ENCODE measurements at places on chromosomes 3 and 15.

DNA sequence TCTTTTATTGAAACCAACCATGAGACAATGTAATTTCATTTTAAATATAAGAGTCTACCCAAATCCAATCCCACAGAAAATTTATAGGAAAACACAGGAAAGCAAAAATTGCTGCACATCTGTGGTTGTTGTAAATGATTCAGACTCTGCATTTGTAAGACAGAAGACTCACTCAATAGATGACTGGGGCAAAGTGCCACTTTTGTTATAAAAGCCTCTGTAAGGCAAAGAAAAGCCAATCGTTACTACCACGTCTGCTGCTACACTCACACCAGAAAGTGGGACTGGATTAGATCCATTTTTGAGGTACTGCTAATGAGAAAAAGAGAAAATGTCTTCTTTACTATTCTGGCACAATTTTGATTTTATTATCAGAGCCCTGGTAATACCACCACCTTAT is 74.9 kb downstream of the SEMA6D start:
- DNase-seq, result no peak

- DNase-seq, result no peak
Observed at GRCh38 chr3:187802928-187803259, 57.6 kb upstream of the BCL6 start.

DNA sequence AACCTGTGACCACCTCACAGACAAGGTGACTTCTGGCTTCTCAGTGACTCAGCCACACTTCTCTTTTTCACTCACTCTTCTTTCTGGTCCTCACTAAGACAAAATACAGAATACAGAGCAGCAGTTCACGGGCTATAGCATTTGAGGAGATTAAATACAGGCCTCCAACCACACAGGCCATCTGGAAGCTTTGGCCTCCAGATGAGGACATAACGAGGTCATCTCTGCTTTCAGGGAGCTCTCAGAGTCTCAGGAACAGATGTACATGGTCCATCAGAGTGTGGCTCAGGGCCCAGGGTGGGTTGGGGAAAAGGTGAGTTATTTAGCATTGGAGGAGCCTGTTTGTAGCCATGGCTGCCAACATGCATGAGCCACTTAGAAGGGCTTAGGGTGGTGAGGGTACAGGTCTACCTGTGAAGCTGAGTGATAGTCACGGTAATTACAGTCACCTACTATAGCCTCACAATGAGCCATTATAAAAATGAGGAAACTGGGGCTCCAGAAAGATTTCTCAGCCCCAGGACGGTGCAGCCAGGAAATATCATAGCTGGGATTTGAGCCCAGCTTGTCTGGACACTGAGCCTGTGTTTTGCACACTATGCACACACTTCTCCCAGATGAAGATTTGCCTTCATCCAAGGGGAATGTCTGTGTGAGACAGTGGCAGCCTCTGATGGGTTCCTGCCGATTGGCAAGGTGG is 159.8 kb upstream of the CTDSPL start:
- DNase-seq, result no peak

- DNase-seq, result no peak
Observed at GRCh38 chr15:46646490-46646889, 1011.7 kb downstream of the SQOR start.

DNA sequence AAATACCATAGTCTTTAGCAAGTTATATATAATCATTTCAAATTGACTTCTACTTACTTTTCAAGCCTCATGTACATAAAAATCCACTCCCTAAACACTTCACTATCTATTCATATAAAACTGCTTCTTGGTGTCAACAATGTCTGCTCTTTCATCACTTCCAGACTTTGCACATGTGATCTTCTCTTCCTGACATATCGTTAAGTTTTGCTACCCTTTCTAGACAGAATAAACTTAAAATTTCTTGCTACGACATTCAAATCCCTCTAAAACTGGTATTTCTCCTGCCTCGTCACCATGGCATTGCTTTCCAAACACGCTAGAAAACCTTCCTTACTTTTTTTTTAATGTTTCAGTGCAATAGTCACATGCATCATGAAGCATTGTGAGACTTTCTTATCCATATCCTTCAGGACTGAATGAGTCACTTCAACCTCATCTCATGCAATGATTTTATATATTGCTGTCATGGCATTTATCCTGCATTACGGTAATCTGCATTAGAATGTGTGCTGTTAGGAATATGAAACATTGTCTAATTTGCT is 122.8 kb downstream of the GMNC start:
- no peak for DNase-seq

GRCh38 chr3:48990636-48991469 is 812 bp downstream of the P4HTM start:
- no peak for DNase-seq

DNA sequence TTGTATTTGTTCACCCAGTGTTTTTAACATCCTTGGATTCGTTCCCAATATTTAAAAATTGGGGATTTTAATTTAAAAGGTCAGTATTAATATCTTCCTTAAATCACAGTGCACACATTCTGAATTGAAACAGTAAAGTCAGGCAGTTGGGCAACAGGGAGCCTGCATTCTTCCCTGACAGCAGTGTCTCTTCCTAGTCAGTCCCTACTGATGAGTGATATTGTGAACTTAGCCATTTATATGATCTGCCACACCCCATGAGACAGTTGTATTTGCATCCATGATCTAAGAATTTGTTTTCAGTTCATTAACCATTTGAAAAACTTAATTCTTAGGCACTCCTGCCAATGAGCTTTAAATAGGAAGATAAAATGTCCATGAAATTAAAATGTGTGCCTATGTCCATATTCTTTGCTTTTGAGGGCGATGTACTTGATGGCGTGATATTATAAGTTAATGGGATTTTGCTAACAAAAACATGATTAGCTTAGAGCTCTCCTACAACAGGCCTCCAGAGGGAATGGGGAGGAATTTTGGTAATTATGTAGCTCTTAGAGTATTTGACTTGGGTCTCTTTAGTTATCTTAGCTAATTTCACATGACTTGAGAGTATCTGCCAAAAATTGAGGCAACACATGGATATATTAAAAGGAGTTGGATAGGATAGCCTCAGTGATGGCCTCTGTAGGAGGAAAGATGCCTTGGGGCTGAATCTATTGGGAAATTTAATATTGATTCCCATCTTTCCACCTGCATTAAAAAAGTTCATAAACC is 219.3 kb downstream of the PTPRG start:
- DNase-seq, result no peak

DNA sequence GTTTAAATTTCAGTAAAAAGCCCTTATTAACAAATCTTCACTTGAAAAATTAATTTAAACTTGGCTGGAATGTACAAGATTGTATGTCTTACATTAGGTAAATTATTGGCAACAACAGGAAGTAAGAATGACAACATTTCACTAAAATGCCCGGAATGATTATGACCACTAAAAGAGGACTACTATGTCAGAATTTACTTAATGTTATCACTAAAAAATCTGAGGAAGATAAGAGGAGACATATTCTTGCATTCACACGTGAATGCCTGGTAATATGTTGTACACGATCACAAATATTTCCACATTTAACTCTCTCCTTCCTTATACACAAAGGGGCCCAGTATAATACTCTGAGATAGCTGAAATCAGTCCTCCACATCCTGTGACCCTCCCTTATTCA is 29.7 kb downstream of the VGLL3 start:
- no peak for DNase-seq

DNA sequence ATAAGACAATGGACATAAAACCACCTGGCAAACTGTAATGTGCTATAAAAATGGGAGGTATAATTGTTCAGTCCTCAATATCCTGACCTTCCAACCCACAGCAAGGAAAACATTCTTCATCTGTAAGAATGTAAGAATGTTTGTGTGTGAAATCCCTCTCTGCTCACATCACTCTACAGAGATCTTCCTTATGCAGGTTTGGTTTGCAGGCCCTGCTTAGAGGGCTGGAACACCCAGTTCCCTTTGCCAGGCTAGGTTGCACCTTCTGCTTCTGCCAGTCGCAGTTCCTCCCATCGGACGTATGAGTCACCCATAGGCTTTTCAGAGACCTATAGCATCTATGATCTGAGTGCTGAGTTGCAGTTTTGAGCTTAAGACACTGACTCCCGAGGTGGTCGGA is 24.1 kb upstream of the MINAR1 start:
- no peak for DNase-seq

GRCh38 chr15:68038246-68038645 is 15.9 kb upstream of the PIAS1 start:
- DNase-seq, result no peak

DNA sequence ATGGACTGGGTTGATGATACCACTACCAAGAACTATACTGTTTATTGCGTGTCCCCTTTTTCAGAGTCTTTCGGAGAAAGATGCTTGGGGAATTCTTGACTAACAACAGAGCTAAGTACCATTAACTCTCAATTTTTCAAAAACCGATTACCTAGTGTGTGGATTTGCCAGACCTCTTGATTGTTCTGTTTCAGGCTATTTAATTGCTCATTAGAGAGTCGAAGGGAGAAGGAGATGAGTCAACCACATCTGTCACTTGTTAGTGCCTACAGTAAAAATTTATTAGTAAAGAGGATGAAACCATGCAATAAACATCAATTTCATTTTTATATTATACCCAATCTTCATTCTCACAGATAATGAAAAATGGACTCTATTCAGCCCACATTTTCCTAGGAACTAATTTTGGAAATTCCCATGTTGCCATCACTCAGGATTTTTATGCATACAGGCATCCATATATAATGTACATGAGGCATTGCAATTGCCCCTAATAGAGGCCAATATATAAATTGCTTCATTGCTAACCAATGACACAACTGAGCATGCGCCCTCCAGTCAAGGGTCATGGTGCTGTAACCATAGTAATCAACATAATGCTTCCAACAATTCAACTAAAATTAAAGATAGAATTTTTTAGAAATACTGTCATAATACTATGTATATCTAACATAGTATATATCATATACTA is 541.7 kb downstream of the TBL1XR1 start:
- DNase-seq, result no peak

DNA sequence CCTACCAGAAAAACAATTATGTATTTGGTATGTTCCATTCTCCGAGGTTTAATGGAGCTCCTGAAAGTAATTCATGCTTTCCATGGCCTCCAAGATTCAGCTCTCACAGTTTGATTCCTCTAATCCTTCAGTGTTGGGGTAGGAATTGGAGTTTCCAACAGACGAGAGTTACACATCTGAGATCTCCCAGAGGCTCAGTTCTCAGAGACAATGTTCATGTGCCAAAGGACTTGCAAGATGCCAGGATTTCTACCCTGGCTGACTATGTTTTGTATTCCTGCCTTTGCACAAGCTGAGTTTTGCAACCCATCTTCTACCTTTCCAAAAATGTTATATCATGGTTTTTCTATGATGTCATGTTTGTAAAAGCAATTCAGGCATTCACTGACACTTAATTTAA is 322.9 kb downstream of the ERC2 start:
- no peak for DNase-seq

GRCh38 chr3:110478377-110479054 is 593.1 kb upstream of the NECTIN3 start:
- DNase-seq, result no peak

GRCh38 chr3:78642226-78643035 is 1125.4 kb downstream of the ROBO1 start:
- DNase-seq, result no peak

GRCh38 chr3:69433121-69433968 is 47.5 kb upstream of the FRMD4B start:
- DNase-seq, result no peak

GRCh38 chr3:191135175-191135574 is 63.9 kb upstream of the OSTN start:
- DNase-seq, result no peak

GRCh38 chr3:158102242-158103080 is 3.8 kb downstream of the SHOX2 start:
- no peak for DNase-seq

- peak; percentile 79 for DNase-seq
Observed at GRCh38 chr15:38531509-38531908, 33.1 kb downstream of the RASGRP1 start.

DNA sequence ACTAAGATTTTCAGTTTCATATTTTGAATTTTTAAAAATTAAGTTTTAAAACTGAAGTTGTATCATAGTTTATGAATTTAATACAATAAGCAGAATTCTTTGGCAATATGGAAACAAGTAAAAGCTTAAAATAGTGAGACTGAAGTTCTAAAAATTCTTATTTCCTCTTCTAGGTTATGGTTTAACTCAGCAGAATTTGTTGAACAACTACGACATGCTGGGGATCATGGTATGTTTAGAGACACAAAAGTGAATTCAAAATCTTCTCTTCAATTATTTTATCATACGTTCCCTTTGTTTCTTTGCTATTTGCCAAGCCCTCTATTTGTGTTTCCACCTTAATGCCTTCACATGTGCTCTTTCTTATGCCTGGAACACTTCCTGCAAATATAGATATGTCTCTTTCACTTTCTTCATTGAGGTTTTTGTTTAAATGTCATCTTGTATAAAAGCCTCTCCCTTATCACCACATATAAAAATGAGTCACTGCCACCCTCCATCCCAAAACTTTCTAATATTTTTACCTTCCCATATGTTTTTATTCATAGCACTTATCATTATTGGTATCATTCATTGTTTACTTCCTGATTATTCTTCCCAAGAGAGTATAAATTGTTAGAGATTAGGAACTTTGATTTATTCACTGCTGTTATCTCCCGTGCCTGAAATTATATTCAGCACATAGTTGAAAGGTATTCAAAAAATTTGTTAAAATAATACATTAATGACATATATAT is 6.4 kb downstream of the SUCNR1 start:
- DNase-seq, result no peak

DNA sequence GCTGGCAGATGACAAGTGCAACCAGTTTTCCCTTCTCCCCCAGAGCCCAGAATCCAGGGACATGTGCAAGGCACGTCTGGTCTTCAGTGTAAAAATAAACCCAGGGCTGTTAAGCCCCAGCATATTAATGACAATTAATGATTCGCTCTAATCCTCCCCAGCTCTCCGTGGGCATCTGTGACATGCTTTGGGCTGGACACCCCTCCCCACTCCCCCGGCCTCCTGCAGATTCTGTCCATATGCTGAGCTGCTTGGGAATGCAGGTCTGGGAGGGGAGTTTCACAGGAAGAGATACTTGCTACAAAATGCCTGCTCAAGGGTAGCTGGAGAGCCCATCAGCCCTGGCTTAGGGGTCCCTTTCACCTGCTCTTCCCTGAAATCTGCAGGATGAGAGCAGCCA is 43.0 kb upstream of the NTRK3 start:
- no peak for DNase-seq

- DNase-seq, result no peak
Observed at GRCh38 chr15:80932989-80933388, 56.6 kb downstream of the MESD start.

- DNase-seq, result no peak
Observed at GRCh38 chr3:104180906-104181305, 1185.8 kb upstream of the ALCAM start.

DNA sequence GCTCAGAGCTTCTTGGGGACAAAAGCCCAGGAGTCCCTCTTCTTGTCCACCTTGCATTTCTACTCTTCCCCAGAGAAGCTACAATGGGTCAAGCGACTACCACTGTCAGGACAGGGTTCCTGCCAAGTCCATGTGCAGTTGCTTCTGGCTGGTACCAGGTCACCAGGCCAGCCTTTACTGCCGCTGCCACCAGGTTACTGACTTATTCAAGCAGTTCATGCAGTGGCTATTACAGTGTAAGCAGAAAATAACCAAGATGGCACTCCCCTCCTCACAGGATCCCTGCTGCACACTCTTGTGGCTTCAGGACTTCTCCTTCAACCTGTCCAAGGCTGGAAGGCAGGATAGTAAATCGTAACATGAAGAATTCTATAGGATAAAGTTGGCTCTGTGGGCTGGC is 42.1 kb downstream of the CTDSPL start:
- no peak for DNase-seq

GRCh38 chr3:72307438-72308115 is 522.6 kb upstream of the PROK2 start:
- no peak for DNase-seq

All from urothelium cell line (cell line).